Hippocampal formation (tissue), 2 donors: ENCODE measurements at places on chromosomes 1 and 21.

DNA sequence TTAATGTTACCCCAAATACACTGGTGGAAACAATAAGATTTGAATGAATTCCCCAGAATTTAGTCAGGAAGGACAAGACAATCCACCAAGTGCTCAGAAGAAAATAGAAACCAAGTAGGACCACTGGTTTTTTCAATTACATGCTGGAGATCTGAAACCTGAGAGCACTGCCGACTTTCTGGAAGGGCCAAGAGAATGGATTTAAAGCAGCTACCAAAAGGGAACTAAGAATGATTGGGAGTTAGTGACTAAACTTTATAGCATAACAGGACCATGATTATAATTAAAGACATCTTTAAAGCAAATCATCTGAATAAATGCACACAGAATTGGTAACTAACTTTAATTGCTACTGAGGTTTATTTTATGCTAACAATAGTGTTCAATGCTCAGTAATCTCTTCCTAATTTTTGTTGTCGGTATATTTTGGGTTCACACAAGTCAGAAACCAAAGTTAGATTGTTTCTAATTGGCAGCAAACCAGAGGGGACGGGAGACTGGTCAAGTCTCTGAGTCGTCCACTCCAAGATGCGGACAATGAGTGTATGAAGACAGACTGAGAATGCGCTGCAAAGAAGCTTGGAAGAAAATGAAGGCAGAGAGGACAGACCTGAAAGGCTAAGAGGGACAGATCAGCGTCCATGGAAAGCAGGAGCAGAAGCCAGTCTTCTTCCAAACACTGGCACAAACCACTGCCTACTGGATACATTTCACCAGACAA lies 2.3 kb upstream of the RGS13 start:
- DNase-seq: no peak

- DNase-seq: no peak
These were observed 1.9 kb downstream of the S100A11 start for GRCh38 chr1:152034654-152035538.

- no peak for DNase-seq
These were observed 126.2 kb upstream of the ETS2 start for GRCh38 chr21:38679534-38679933.

GRCh38 chr21:45999581-46000181 lies 18.1 kb downstream of the COL6A1 start:
- no peak for DNase-seq

- DNase-seq: no peak
These were observed 80.2 kb downstream of the ETS2 start for GRCh38 chr21:38885909-38886308.

DNA sequence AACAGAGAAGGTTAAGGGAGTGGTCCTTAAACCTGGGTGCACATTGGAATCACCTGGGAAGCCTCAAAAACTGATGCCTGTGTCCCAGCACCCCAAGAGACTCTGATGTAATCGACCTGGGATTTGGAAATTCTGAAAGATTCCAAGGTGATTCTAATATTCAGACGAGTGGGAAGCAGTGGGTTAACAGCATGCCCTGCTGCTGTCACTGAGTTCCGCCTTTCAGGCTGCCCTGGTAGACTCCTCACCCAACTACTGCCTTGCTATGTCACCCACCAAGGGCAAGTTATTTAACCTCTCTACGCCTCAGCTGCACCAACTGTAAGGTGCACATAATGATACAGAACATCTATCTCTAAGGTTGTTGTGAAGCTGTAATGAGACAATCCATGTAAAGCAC lies 59.2 kb downstream of the CD34 start:
- DNase-seq: no peak

GRCh38 chr1:220879076-220879508 lies at the start of gene HLX:
Gene HLX, plus strand, starts transcription at chr1:220879443. Its CDS starts 415 bp downstream, at chr1:220879858.
- DNase-seq: peak; percentile 39

DNA sequence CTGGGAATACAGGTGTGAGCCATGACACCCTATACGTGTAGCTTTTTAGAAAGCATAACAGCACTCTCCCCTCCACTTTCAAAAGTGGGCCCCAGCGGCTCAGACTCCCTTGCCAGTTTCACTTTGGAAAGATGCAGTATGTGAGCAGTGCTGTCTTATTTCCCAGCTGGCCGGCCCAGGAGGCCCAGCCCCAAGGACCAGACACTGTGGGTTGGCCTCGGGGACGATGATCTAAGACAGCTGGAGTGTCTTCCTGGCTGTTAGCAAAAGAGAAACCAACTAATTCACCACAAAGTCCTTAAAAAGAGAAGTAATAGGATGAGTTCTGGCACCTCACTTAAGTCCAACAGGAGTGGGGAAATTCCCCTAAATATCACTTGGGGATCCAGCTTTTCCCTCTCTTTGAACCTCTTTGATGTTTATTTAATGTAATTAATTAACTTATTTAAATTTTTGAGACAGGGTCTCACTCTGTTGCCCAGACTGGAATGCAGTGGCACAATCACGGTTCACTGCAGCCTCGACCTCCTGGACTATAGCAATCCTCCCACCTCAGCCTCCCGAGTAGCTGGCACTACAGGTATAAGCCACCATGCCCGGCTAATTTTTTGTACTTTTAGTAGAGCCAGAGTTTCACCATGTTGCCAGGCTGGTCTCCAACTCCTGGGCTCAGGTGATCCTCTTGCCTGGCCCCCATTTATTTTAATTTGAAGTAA lies 17.6 kb upstream of the CLIC4 start:
- DNase-seq: no peak
